H7 (cell line): ENCODE measurements at places on chromosomes 7 and 10.

- DNase-seq: peak; percentile 96
Measured at GRCh38 chr10:79022565-79023230, 46.1 kb upstream of the ZMIZ1 start.

GRCh38 chr7:139060695-139061237 lies 24.9 kb upstream of the ZC3HAV1L start:
- DNase-seq: no peak

DNA sequence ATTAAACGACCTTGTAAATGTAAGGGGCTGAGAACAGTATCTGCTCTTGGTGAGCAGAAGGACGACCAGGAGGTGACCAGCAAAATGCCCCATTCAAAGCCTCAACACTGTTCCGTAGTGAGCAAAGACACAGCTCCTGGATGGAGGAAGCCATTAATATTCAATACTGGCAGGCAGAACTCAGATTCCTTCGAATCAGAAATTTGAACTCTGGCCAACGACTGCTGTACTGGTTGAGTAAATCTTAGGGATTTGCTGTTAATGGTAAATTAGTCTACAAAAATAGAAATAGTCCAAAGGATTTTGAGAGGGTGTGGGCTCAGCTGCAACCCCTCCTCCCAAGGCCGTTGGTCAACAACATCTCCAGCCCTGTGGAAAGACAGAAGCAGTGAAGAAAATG lies 130.5 kb upstream of the PFKP start:
- no peak for DNase-seq

DNA sequence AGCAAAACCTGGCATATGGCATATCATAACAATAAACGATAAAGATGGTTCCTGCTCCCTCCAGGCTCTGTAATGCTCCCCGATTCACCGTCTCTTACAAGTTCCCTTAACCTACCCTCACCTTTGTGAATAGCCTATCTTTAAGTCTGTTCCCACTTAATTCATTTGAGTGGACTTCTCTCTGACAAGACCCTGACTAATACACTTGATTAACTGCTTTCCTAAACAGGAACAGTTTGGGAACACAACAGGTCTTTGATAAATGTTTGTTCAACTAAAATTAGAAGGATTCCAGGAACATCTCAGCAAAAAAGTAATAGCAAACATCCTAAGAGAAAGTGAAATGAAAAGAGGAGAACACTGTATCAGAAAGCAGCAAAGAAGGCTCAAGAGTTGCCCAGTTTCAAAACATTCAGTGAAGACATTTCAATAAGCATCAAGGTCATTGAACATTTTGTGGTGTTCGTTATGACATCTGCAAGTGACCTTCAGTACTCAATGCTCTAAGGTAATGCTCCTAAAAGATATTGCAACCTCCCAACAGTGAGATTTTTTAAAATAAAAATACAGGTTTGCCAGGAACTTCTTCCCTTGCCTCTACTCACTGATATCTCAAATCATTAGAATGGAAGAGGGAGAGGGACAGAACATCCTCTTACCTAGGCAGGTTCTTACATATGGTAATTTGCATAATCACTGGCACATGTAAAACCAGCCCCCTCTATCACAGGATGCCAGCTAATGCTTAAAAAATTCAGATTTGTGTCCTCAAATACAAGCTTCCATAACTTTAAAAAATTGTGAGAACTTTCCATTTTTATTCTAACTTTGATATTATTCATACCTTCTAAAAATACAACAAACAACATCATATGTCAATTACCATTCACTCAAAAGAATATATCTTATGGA lies 11.4 kb upstream of the ARHGAP12 start:
- DNase-seq: no peak

GRCh38 chr10:61941202-61941681 lies 39.7 kb downstream of the ARID5B start:
- DNase-seq: no peak

DNA sequence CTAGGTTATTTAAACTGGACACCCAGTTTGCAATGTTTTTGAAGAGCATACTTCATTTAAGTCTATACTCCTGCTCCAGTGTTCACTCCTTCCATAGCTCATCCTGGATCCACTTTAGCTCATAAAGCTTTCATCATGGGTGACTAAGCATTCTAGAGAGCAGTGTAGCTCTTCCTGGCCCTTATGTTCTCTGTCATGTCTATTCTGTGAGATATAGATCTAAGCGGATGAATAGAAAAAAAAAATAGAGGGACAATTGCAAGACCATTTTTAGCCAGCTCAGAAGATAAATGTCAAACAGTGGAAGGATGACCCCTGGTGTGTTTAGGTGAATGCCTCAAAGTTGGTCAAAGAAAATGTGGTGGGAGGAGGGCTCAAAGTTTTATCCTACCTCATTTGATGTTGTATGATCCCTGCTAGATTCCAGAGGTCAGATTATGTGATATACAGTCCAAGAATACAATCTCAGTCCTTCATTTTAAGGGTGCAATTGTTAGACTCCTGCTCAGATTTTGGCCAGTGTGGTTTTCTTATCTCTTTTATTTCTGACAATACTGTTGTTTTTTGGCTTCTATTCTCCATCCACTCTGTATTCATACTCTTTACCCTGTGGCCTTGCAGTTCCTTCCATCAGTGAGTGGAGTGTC lies 7.5 kb upstream of the HECW1 start:
- no peak for DNase-seq

GRCh38 chr10:11899067-11899876 lies 76.1 kb downstream of the PROSER2 start:
- no peak for DNase-seq

GRCh38 chr7:17293481-17293880 lies 5.0 kb upstream of the AHR start:
- no peak for DNase-seq

DNA sequence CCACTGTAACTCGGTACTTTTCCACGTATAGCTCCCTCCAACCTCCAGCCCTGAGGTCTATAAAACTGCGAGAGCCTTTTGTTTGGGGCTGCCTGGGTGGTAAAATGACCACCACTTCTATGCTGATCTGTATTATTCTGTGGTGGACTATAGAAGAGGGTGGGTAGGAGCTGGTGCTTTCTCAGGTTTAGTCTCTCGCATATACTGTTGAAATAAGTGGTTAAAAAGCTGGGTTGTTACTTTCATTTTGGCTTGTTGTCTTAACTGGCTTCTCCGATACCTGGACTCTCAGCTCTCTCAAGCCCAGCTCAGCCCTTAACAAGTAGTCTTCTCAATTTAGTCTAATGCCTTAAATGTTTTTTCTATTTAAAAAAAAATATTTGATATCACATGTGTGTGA lies 70.3 kb downstream of the KIF20B start:
- DNase-seq: no peak

- DNase-seq: no peak
Measured at GRCh38 chr7:104928721-104929400, 85.1 kb upstream of the KMT2E start.

GRCh38 chr10:67471022-67471421 lies 225.0 kb downstream of the CTNNA3 start:
- no peak for DNase-seq

- peak; percentile 52 for DNase-seq
Measured at GRCh38 chr10:31975157-31975765, 46.6 kb upstream of the ARHGAP12 start.

- DNase-seq: peak; percentile 73
Measured at GRCh38 chr7:372932-373791, 83.2 kb downstream of the FOXL3 start.

DNA sequence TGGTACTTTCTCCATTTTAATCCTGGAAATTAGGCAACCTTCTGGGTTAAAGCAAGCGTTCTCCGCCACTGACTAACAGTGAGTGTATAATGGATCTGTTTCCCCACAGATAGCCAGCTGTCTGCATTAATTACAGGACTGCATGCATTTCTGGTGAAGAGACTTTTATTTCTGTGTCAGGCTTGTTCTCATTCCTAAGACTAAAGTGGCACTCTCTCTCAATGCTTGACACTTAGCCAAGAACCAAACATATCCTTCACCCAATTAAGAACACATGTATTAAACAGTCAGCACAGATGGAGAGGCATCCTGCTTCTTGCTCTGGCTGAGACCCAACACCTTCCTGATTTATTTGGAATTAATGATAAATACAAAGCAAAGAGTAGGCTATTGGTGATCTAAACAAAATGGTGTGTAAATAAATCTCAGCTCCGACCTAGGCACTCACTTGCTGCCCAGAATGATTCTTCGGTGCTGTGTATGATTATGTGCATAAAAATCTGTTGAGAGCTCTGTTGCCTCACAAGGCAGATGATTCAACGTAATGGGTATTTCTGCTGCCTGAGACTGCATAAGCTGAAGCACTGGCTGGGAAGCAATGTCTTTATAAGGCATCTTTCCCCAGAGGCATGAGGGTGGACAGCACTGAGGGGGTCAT lies 16.8 kb downstream of the CALU start:
- DNase-seq: no peak

GRCh38 chr10:8051109-8051821 lies 3.2 kb upstream of the GATA3 start:
- DNase-seq: no peak

GRCh38 chr7:132450696-132451095 lies 125.6 kb downstream of the PLXNA4 start:
- no peak for DNase-seq

GRCh38 chr7:101465576-101466196 lies 103.0 kb downstream of the COL26A1 start:
- no peak for DNase-seq

GRCh38 chr7:148598351-148598750 lies 7.8 kb downstream of the C7orf33 start:
- DNase-seq: no peak
